Naive thymus-derived CD4-positive, alpha-beta T cell (primary cell): ENCODE measurements at places on chromosomes 5 and 9.

DNA sequence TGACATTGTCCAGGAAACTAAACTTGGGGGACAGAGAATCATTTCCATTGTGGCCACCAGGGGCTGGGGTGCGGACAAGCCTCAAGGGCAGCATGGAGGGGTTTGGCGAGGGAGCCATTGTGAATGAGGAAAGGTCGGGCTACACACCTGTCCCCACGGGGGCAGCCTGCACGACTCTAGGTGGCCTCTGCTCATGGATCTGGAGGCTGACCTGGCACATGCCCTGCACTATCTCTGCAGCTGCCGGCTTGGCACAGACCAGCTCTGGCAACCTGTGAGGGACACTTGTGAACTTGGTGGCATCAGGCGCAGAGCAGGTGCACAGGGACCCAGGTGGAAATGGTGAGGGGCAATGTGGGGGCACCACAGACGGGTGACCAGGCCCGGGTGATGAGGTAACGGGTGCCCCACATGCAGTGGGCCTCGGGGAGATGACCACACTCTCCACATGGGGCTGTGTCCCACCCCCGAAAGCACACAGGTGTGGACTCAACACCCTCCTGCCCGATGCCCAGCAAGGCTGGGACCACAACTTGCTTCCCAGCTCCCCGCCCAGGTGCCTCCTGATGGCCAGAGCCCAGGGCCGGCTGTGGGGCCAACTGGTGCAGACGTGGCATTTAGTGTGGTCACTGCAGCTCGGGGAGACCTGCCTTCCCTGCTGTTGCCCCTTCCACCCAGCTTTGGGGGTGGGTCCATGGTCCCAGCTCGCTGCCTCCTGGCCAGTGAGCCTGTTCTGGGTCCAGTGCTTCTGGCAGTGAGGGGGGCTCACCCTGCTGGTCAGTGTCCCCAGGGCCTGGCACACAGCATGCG is 60.9 kb upstream of the UBAC1 start:
- H3K27ac ChIP-seq = no peak overlapping the region
- no peak overlapping the region for H3K4me3 ChIP-seq
- H3K36me3 ChIP-seq = no peaks in the 10 kb centered on the region
- DNase-seq = no peak

DNA sequence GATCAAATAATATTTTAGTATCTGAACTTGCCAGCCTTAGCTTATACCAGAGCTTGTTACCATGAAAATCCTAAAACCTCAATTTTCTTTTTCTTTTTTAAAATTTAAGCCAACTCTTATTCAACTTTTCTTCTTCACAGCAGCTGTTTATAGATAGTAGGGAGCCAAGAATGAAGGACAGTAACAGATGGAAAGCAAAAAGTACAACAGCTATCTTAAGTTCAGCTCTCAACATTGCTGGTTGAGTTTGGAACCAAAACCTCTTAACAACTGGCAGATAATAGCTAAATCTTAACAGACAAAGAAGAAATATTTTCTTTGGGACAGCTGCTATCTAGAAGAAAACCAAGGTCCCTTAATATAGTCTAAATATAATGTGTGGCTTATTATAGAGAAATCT is 74.7 kb downstream of the PJA2 start:
- no peak overlapping the region for H3K27ac ChIP-seq
- no peak for DNase-seq
- peaks cover 16% of the 10 kb centered on the region for H3K36me3 ChIP-seq
- peaks cover 2% of the 10 kb centered on the region for H3K27me3 ChIP-seq
- H3K4me1 ChIP-seq = no peaks in the 10 kb centered on the region
- H3K4me3 ChIP-seq = no peak overlapping the region

GRCh38 chr5:78930721-78931120 is 54.4 kb downstream of the ARSB start:
- no peaks in the 10 kb centered on the region for H3K4me1 ChIP-seq
- no peak overlapping the region for H3K4me3 ChIP-seq

DNA sequence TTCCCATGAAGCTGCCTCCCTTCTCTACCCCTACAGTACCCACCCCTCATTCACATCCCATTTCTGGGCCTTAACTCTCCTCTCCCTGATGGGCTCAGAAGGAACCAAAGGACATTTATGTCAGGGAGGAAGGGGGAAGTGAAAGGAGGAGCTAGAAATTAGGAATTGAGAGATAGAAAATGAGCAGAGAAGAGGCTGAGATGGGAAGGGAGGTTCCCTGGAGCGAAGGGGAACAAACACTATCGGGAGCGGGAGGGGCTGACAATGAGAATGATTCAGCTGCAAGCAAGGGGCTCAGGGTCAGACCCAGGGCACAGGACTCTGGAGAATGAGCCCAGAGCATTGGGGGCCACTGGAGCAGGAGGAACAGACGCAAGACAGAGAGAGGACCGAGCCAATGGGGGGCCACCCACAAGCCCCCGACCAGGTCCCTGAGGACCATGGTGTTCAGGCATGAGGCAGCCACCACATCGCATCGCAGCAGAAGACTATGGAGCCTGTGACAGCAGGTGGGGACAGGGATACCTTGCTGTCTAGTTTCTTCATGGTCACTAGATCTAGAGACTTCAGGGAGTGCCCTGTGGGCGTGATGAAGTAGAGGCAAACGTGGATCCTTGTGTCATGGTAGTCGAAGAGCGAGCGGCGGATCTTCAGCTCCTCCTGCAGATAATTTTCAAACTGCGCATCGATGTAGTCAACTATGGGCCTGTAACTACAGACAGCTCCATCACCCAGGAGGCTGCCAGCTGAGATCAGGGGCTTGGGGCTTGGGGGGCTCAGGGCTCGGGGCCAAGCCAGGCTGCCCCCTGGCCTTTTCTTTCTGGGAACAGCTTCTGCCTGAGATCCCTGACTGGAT is 13.6 kb downstream of the SEPTIN8 start:
- no peak overlapping the region for H3K27ac ChIP-seq
- DNase-seq = no peak
- no peaks in the 10 kb centered on the region for H3K27me3 ChIP-seq
- H3K4me1 ChIP-seq = no peaks in the 10 kb centered on the region
- H3K4me3 ChIP-seq = no peak overlapping the region

GRCh38 chr9:27340961-27341511 is 44.1 kb upstream of the EQTN start:
- no peaks in the 10 kb centered on the region for H3K27me3 ChIP-seq
- H3K4me3 ChIP-seq = no peak overlapping the region
- H3K36me3 ChIP-seq = no peaks in the 10 kb centered on the region
- no peak overlapping the region for H3K27ac ChIP-seq

- no peak for DNase-seq
- no peaks in the 10 kb centered on the region for H3K4me1 ChIP-seq
- H3K27ac ChIP-seq = no peak overlapping the region
Observed at GRCh38 chr5:149313151-149313841, 32.0 kb upstream of the GRPEL2 start.

GRCh38 chr5:60148366-60148765 is 254.8 kb upstream of the PDE4D start:
- H3K27ac ChIP-seq = no peak overlapping the region
- H3K4me3 ChIP-seq = no peak overlapping the region
- no peaks in the 10 kb centered on the region for H3K4me1 ChIP-seq
- DNase-seq = no peak
- H3K36me3 ChIP-seq = no peaks in the 10 kb centered on the region
- no peaks in the 10 kb centered on the region for H3K27me3 ChIP-seq

DNA sequence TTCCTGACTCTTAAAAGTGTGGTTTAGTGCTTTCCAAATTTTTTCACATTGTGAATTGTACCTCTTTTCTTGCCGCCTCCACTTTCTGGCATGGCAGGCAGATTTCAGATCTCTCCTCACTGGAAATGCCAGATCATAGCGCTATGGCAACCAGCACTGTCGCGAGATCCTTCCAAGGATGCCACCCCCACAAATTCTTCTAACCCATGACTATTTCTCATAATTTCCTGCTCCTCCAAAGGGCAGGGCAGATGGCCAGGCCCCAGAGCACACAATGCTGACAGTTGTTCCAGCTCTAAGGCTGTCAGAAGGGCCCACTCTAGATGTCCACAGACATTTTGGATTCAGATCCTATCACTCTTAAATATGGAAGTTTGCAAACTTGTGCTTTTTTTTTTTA is 446.2 kb upstream of the RIOK2 start:
- H3K27ac ChIP-seq = no peak overlapping the region
- no peaks in the 10 kb centered on the region for H3K27me3 ChIP-seq
- H3K4me1 ChIP-seq = no peaks in the 10 kb centered on the region
- H3K4me3 ChIP-seq = no peak overlapping the region

GRCh38 chr5:174165406-174165805 is 119.9 kb downstream of the NSG2 start:
- H3K27ac ChIP-seq = no peak overlapping the region
- H3K4me1 ChIP-seq = no peaks in the 10 kb centered on the region
- H3K36me3 ChIP-seq = no peaks in the 10 kb centered on the region
- no peaks in the 10 kb centered on the region for H3K27me3 ChIP-seq
- DNase-seq = no peak

DNA sequence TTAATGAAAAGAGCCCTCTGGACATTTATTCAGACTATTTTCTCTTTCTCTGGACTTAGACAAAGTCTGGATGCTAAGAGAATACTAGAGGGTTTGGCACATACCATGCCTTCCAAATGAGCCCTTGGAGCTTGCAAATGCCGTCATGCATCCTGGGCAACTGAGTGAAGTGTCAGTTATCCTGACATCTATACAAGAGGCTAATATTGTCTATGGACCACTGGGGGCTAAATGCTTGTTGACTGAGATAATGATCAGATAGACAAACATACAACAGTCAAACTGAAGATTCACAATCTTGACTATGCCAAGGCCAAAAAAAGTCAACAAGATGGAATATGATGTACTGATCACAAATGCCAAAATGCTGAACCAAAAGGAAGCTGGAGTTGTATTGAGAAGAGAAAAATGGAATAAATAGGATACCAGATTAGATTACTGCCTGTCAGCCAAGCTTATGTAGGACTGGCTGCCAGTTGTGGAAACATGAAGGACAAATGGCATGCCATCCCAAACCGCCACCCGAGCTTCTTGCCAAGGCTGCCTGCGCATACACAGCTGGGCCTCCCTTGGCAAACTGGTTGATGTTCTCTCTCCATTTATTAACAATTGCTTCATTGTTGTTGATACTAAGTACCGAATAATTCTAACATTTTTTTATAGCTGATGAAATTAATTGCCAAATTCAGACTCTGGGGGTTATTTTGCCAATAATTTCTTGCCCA is 240.1 kb upstream of the GRAMD2B start:
- no peak overlapping the region for H3K27ac ChIP-seq
- no peaks in the 10 kb centered on the region for H3K4me1 ChIP-seq
- no peaks in the 10 kb centered on the region for H3K36me3 ChIP-seq
- no peak overlapping the region for H3K4me3 ChIP-seq

DNA sequence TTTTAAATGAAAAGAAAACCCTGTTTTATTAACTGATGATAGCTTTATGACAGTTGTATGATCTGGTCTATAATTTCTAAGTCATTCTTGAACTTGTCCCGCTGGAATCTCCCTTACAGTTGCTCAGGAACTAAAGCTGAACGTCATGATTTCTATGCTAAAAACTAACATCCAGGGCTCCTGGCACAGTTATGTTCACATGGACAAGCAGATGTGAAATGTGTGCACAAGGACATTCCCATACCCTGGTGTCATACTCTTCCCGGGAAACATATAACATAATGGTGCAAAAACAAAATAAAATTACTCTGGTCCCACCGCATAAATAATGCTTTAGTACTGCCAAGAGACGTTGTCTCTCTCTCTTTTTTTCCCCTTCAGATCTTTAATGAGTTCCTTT is 134.9 kb downstream of the PRDM6 start:
- H3K4me1 ChIP-seq = no peaks in the 10 kb centered on the region
- no peak overlapping the region for H3K27ac ChIP-seq
- no peaks in the 10 kb centered on the region for H3K27me3 ChIP-seq
- DNase-seq = no peak
- H3K4me3 ChIP-seq = no peak overlapping the region

DNA sequence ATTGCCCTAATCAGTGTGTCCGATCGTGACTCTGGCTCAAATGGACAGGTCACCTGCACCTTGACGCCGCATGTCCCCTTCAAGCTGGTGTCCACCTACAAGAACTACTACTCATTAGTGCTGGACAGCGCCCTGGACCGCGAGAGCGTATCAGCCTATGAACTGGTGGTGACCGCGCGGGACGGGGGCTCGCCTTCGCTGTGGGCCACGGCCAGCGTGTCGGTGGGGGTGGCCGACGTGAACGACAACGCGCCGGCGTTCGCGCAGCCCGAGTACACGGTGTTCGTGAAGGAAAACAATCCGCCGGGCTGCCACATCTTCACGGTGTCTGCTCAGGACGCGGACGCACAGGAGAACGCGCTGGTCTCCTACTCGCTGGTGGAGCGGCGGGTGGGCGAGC is 1.4 kb downstream of the PCDHA13 start:
- H3K27ac ChIP-seq = no peak overlapping the region
- no peak overlapping the region for H3K4me3 ChIP-seq
- DNase-seq = no peak
- H3K36me3 ChIP-seq = no peaks in the 10 kb centered on the region
- no peaks in the 10 kb centered on the region for H3K4me1 ChIP-seq

GRCh38 chr5:176352116-176352878 is 9.3 kb downstream of the KIAA1191 start:
- no peak for DNase-seq
- H3K27me3 ChIP-seq = no peaks in the 10 kb centered on the region
- H3K4me1 ChIP-seq = no peaks in the 10 kb centered on the region
- H3K27ac ChIP-seq = peak overlapping the region; percentile 10

GRCh38 chr5:41707853-41708603 is 162.2 kb downstream of the OXCT1 start:
- peaks cover 3% of the 10 kb centered on the region for H3K27me3 ChIP-seq
- H3K4me1 ChIP-seq = no peaks in the 10 kb centered on the region
- no peak overlapping the region for H3K4me3 ChIP-seq
- no peak for DNase-seq
- H3K27ac ChIP-seq = no peak overlapping the region

- no peaks in the 10 kb centered on the region for H3K4me1 ChIP-seq
- no peaks in the 10 kb centered on the region for H3K36me3 ChIP-seq
- DNase-seq = no peak
Observed at GRCh38 chr5:53913941-53914340, 353.5 kb downstream of the NDUFS4 start.

DNA sequence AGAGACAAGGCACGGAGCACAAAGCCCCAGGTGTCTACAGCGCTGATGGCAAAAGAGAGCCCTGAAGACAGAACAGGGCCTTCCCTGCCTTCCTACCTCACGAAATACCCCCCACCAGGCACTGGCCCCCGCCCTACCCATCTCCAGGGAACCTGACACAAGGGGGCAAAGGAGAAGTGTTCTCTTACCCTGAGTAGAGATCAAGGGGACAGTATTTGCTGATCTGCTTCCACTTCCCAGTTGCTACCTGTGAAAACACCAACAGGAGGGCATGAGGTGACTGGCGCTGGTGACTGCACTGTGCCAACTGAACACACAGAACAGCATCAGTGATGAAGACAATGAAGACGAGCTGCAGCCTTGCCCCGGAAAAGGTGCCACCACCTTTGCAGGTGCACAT is 27.4 kb downstream of the IPPK start:
- no peaks in the 10 kb centered on the region for H3K4me1 ChIP-seq
- DNase-seq = no peak
- H3K27me3 ChIP-seq = no peaks in the 10 kb centered on the region
